ENCODE measurements at places on chromosomes 4 and X.

GRCh38 chr4:169236873-169237626 lies 33.7 kb downstream of the SH3RF1 start:
- peak; percentile 66 for DNase-seq

- DNase-seq, result no peak
Observed at GRCh38 chrX:30576881-30577280, 685 bp downstream of the TASL start.

- DNase-seq, result no peak
Observed at GRCh38 chr4:53465891-53466290, 88.5 kb downstream of the FIP1L1 start.

- no peak for DNase-seq
Observed at GRCh38 chr4:96227515-96227914, 387.6 kb downstream of the PDHA2 start.

DNA sequence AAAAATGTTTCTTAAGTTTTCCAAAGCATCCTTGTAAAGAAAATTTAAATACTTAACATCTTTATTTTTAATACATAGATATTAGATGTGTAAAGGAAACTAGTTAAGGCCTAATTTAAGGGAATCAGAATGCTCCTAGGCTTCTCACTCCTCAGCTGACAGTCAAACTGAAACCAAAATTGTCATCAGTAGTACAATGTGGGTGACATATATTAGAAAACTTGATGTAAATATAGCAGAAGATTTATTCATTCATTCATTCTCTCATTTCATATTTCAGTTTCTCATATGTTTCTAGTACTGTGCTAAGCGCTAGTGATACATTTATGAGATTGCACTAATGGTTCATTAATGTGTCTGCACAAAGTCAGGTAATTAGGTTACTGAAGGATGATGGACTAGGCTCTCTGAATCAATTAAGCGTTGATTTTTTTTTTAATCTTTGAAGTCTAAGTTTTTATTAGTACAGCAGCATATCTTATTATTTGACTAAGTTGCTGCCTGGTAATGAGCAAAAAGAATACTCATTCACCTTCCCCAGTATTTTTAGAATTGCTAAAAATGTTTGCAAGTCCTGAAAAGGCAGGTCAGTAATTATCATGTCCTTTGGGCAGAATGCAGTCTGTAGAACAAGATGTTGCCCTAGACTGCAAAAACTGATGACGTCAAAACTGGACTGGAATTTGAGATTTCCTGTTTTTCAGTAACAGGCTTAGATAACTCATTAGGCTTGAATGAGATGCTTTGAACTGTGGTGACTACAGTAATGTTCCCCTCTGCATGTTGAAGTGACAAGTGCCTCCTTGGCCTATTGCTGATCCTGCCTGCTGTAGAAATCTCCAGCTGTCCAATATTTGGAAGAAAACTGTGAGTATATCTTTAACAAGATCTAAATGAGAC lies 128.7 kb downstream of the ARHGAP24 start:
- no peak for DNase-seq

GRCh38 chrX:11890836-11891514 lies 132.9 kb downstream of the MSL3 start:
- DNase-seq, result peak; percentile 38

GRCh38 chrX:120260369-120260768 lies 9.8 kb downstream of the ZBTB33 start:
- DNase-seq, result no peak

DNA sequence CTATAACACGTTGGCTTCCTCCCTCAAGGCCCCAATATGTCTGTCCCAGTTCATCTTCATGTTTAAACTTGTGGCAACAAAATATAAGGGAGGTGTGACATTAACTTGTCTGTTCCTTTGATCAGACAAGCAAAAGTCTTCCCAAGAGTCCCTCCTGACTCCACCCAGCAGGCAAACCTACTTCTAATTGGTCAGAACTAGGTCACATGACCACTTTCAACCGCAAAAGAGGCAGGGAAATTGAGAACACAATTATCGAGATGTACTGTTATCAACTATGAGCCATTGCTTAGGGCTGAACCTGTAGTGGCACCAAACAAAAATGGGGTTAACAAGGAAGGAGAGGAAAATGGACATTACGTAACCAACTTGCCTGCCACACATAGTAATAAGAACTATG lies 246.8 kb upstream of the TET2 start:
- DNase-seq, result no peak

GRCh38 chrX:109760922-109761250 lies 27.8 kb upstream of the ACSL4 start:
- DNase-seq, result no peak

- DNase-seq, result no peak
Observed at GRCh38 chr4:86910820-86911684, 18.8 kb upstream of the C4orf36 start.

- DNase-seq, result no peak
Observed at GRCh38 chrX:11908371-11908770, 150.3 kb downstream of the MSL3 start.

GRCh38 chrX:1581132-1581531 lies 10.3 kb upstream of the AKAP17A start:
- DNase-seq, result no peak

- DNase-seq, result no peak
Observed at GRCh38 chr4:182918791-182919302, 1.7 kb upstream of the DCTD start.

- no peak for DNase-seq
Observed at GRCh38 chr4:184448141-184448540, 26.2 kb downstream of the IRF2 start.

- DNase-seq, result no peak
Observed at GRCh38 chr4:675036-675882, 917 bp downstream of the MYL5 start.

DNA sequence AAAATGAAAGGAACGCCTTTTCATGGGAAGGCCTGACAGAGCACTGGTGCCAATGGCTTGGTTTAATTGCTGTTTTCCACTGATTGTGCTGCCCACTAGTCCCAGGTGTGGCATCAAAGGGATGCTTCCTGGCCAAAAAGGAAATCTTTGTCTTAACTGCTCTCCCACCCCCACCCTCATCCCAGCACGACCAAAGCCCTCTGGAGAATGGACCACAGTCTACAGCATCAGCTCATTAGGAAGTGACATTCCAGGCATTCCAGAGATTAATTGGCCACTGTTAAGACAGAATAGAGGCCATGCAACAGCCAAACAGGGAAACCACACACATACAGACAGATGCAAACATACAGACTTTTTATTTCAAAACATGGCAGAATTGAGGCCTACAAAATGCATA lies 143.2 kb downstream of the LHFPL1 start:
- DNase-seq, result no peak

GRCh38 chr4:121690001-121690400 lies 6.8 kb downstream of the ANXA5 start:
- no peak for DNase-seq

DNA sequence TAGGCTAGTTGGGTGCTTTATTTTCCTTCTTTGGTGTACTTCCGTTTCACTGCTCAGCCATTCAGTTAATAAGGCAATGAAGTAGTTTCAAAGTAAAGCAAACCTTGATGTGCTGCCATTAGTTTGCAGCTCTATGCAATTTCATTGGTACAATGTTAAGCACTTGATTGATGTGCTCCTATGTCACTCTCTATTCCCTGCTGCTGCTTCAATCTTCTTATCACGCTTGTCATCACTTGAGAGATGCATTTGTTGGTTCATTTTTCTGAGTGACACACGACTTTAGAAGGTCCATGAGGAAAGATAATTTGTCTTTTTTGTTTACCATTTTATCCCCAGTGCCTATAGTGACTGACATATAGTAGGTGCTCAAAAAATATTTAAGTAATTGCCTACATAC lies 871.0 kb upstream of the PABPC4L start:
- no peak for DNase-seq

DNA sequence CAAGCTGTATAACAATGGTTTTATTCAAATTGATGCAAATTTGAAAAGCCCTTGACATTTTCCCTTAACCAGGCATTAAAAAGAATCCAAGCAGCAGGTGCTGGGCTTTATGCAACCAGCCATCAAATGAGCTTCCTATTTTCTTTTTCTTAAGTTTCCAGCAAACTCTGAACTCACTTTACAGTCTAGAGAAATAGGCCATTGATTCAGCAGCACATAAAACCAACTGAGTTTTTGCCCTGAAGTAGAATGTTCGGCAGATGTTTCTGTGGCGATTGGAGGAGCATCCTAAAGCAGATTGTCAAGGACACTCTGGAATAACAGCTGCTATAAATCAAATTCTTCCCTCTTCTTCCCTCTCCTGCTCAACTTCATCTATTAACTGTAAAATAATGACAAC lies 582.8 kb upstream of the CPEB2 start:
- DNase-seq, result no peak

- no peak for DNase-seq
Observed at GRCh38 chr4:112840061-112840460, 203.1 kb downstream of the LARP7 start.

- no peak for DNase-seq
Observed at GRCh38 chr4:86233681-86234080, 126.2 kb downstream of the MAPK10 start.

DNA sequence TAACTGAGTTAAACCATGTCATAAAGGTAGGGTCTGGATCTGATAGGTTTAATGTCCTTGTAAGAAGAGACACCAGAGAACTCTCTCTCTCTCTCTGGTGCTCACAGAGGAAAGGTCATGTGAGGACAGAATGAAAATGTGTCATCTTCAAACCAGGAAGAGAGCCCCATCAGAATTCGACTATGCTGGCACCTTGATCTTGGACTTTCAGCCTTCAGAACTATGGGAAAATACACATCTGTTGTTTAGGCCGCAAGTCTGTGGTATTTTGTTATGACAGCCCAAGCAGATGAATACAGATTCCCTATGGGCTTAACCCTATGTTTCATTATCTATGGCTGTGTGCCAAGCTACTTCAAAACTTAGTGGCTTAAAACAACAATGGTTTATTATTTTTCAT lies 105.5 kb upstream of the DDIT4L start:
- DNase-seq, result no peak

DNA sequence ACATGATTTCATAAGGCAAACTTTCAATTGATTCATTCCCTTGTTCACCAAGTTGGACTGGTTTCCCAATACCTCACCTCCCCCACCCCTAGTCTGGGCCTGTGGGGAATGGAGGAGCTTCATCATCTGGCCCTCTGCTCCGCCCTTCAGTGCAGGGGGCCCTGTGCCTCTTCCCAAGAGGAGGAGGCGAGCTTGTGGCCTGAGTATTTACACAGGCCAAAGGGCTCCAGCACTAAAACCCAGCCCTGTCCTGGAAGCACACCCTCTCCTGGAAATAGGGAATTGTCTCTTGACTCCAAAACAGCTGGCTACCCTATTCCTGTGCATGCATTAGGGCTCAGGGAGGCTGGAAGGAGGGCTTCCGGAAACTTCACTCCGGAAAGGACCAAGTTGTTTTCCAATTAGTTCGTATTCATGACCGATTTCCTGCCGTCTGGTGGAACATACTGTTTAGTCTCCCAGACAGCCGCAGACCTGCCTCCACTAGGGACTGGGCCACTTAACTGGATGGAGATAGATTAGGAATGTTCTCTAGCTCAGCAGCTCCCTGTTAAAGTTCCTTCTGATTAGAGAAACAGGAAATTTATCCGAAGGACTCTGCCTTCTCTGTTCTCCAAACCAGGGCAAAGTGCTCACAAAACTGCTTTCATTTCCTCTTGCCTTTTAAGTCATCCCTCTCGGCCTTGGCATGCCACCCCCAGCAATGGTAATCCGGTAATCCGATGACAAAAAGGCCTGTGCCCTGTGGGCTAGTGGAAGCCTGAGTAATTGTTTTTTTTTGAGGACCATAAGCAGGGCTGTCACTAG lies 5.8 kb downstream of the SRPX2 start:
- DNase-seq, result no peak

GRCh38 chr4:60575336-60575735 lies 624.8 kb upstream of the ADGRL3 start:
- no peak for DNase-seq

DNA sequence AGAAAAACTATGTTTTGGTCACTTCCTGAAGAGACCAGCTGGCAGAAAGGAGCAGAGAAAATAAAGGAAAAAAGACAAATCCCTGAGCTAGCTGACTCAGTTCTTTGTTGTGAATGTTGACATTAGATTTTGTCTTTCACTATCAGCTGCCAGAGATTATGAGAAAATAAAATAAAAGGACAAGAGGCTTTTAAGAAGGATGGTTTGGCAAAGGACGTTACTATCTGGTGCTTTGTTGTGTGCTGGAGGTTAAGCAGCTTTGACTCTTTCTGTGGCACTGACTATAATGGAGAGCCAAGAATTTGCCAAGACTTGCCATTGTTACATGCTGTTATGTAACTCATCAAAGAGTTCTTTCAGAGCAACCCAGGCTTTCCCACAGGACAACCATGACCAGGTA lies 12.1 kb downstream of the ASB5 start:
- no peak for DNase-seq

DNA sequence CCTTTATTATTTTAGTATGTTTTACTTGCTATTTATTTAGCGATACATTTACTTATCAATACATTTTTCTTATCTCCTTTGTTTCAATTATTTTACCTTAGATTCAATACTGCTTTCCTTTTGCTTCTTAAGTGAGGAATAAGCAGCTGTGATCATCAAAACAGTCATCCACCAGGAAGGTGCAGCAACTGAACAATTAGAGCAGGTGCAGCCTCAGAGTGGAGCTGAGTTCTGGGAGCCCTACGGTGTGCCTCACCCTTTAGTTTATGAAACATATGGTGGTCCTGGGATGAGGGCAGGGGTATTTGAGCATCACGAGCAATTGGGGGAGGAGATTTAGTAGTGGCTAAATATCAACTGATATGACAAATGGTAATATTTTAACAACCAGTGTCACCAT lies 111.0 kb downstream of the FRYL start:
- DNase-seq, result no peak

GRCh38 chrX:124229374-124229773 lies 103.1 kb upstream of the TEX13D start:
- no peak for DNase-seq

DNA sequence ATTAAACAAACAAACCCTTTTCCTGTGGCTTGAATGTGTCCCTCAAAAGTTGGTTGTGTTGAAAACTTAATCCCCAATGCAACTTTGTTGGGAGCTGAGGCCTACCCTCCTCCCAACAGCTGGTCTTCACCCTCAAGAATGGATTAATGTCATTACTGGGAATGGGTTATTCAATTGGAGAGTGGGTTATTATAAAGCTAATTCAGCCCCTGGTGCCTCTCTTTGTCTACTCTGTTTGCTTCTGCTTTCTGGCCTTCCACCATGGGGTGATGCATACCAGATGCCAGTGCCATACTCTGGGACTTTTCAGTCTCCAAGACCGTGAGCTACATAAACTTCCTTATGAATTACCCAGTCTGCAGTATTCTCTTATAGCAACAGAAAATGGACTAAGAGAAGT lies 706.5 kb downstream of the CCSER1 start:
- DNase-seq, result no peak

DNA sequence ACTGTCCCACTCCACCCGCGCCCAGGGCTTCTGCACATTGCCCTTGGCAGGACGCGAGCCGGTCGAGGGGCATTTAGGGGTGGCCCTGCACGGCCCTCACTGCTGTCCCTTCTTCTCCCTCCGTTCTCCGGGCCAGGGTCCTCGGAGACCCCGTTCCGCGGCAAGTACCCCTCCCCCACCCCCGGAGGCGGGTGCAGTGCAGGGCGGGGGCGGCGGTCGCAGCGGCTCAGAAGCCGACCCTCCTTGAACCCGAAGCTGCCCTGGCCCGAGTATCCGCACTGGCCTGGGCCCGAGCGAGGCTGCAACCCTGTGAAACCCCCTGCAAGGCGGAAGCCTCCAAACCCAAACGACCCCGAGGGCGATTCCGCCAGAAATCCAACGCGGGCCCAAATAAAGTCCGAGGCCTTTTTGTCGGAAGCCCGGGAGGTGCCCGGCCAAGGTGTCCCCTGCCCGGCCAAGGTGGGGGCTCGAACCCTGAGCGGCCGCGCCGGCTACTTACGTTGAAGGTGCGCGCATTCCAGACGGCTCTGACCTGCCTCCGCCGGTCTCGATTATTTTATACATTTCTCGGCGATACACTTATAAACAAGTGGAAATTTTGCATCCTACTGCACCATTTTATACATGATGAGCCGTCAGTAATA lies 53.1 kb upstream of the TMEM33 start:
- DNase-seq, result no peak

Measured in Ammon's horn (tissue), 1 donor.